NCI-H1417 treated with DMSO at 0.1 percent for 48 hours (cell line): ENCODE measurements at places on chromosomes 1 and 21.

GRCh38 chr1:241408170-241408569 is 51.2 kb upstream of the RGS7 start:
- no peak for DNase-seq

DNA sequence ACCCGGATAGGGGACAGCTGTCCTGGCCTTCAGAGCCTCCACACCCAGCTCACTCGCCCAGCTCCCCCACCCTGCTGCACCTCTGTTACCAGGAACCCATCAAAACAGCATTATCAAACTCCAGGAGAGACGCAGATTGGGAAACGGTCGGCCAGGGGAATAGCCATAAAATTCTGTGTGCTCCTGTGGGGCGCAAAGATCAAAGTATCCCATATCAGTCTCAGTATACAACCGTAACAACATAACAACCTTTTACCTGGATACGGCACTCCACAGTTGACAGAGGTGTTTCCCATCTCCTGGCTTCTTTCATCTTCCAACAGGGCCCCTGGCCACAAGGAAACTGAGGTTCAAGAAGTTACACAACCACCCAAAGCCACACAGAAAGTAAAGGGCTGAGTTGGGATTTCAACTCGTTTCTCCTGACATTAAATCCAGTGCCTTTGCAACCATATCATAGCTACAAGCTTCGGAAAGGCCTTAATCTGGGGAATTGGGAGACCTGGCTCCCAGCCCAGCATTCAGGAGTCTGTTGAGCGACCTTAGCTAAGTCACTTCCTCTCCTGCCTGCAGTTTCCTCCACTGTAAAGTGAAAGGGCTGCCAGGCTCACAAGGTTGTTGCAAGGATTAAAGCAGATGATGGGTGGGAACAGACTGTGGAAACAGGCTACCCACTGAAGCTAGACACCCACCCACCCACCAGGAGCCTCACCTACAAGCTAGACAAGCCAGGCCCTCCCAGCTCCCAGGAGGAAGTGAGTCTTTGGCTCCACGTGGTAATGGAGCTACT is 8.1 kb upstream of the EPHB2 start:
- no peak for DNase-seq

DNA sequence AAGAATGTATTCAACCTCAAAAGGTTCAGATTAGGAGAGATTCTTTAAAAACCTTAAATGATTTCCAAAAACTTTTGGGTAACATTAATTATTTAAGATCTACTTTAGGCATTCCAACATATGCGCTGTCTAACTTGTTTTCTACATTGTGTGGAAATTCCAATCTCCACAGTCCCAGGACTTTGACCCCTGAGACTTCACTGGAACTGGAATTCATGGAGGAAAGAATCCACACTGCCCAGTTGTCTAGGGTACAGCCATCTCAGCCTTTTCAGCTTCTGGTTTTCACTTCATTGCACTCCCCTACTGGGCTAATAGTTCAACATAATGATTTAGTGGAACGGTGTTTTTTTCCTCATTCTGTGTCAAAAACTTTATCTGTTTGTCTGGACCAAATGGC is 161.5 kb downstream of the IER5 start:
- DNase-seq: no peak

- DNase-seq: no peak
Measured at GRCh38 chr1:182714546-182714945, 30.2 kb upstream of the RGS8 start.

DNA sequence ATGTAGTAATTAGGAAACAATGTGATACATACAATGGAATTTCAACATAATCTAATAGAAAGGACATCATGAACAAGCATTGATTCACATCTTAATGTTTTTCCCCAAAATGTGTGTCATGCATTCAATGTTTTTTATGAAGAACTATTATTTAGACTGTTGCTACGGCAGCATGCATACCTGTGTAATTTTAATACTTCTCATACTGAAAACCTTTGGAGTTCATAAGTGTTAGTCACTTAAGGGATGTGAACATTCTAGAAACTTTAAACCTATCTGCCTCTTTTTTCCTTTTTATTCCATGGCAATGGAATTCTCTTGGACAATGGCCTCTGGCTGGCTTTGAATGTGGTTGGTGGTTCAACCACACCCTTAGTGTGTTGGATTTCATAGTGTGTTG is 48.6 kb downstream of the TMPRSS15 start:
- no peak for DNase-seq

- no peak for DNase-seq
Measured at GRCh38 chr1:19429611-19430010, 55.7 kb downstream of the CAPZB start.

GRCh38 chr1:221867003-221867402 is 125.1 kb upstream of the DUSP10 start:
- no peak for DNase-seq

- peak; percentile 45 for DNase-seq
Measured at GRCh38 chr1:206634365-206635079, 814 bp upstream of the DYRK3 start.

DNA sequence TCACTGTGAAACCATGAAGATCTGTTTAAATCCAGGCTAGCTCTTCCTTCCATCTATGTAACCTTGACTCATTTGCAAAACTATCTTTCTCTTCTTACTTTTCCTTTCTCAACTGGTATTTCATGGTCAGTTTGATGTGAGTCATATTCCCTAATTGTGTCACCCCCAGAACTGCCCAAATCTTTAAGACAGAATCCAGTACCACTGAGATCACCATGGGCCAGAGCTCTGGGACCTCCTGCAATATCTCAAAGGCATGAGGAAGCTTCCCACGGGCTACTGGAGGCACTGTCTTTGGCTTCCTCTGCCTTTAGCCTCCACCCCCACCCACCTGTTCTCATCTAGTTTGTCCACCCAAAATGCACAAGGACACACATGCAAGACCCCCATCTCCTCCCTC is 274.4 kb upstream of the FMN2 start:
- DNase-seq: no peak
